ENCODE measurements at places on chromosomes 4 and X.
A peak's percentile ranks its signal among the peaks of the same experiment; 100 is the strongest.

DNA sequence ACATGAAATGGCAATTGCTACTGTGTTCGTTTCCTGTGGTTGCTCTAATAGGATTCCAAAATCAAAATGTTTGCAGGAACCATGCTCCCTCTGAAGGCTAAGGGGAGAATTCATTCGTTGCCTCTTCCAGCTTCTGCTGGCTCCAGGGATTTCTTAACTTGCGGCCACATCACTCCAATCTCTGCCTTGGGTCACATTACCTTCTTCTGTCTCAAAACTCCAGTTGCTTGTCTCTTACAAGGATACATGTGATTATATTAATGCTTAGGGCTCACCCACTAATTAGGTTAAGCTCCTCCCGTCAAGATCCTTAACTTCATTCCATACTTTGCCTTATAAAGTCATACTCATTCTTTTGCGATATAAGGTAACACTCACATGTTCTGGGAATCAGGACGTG lies 208.4 kb downstream of the RBM46 start:
- no peak for DNase-seq

- no peak for DNase-seq
Observed at GRCh38 chr4:144399927-144400326, 246.0 kb upstream of the HHIP start.

GRCh38 chr4:20487446-20487845 lies 212.8 kb upstream of the PACRGL start:
- DNase-seq, result no peak

GRCh38 chrX:140715787-140716186 lies 6.2 kb downstream of the LINC00632 start:
- no peak for DNase-seq

- peak; percentile 66 for DNase-seq
Observed at GRCh38 chr4:1249731-1250526, 999 bp upstream of the CTBP1 start.

- no peak for DNase-seq
Observed at GRCh38 chr4:52112411-52112810, 61.3 kb downstream of the SPATA18 start.

- no peak for DNase-seq
Observed at GRCh38 chr4:118751629-118752323, 66.6 kb downstream of the METTL14 start.

DNA sequence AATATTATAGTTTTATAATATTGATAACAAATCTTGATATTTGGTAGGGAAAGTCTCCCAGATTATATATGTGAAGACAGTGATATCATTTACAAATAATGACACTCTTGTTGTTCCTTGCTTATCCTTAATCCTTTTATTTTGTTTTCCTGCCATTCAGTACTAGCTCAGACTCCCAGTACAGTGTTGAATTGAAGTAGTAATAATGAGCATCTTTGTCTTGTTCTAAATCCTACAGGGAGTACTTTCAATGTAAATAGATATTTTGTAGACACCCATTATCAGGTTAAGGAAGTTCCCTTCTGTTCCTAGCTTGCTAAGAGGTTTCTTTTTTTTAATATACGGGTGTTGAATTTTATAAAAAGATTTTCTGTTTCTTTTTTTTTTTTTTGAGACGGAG lies 33.0 kb downstream of the WWC2 start:
- no peak for DNase-seq

DNA sequence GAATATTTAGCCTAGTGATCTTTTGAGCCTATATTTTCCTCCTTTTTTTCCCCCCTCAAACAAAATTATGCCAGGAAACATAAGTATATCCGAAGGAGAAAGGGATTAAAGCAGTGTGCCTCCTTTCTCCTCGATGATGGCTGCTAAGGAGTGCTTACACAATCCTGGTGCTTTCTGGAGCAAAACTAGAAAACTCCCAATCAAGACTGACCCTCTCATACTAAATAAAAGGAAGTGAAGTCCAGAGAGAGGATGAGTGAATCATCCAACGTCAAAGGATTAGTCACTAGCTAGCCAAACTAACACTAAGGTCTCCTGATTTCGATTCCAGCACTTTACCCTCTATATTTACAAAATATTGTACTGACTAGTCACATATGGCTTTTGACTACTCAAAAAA lies 146.8 kb downstream of the PPP3CA start:
- peak; percentile 98 for DNase-seq

DNA sequence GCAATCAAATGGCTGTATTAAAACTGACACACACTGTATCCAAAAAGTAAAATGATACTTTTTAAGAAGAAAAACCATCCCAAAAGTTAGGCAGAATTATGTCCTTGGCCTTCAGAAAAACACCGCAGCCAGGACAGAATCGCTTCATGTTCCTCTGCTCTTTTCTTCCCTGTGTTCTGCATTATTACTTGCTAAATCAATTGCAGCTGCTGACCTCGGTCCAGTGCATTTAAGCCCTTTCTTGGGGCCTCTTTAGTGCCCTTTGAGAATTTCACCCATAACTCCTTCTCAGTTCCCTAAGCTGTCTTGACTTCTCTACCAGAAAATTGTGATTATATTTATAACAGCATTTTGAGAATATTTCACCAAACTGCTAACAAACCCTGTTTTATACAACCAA lies 696.9 kb downstream of the PCDH7 start:
- no peak for DNase-seq

GRCh38 chr4:165308606-165309005 lies 18.9 kb upstream of the MSMO1 start:
- DNase-seq, result no peak

DNA sequence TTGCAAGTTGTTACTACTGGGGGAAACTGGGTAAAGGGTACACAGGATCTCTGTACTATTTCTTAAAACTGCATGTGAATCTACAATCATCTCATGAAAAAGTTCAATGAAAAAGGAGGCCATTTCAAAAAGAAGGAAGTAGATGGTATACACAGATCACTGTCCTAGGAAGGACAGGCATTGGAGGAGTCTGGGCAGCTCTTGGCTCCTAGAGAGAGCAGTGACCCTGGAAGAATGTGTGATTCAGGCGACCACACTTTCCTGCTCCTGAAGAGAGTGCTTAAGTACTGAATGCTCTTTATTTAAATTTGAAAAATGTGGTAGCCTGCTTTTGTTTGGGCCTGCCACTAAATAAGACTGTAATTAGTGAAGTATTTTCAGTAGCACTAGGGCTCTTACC lies 318.1 kb upstream of the CASK start:
- DNase-seq, result no peak

- peak; percentile 65 for DNase-seq
Observed at GRCh38 chr4:168587411-168588125, 90.7 kb downstream of the PALLD start.

DNA sequence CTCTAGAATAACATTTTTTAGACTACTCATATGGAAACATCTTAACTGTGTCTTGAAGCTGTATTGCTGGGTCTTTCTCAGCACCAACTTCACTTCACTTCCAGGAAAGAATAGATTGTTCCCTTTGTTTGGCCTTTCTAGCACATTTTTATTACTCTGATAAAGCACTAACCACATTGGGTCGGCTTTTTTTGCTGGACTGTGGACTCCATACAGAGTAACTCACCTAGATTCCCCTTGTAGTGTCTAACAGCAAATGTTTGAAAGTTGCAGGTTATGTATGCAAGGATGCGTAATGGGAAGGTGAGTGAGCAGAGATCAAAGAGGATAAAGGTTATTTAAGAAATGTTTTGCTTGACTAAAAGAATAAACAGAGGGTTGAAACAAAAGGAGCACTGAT lies 101.2 kb downstream of the MMRN1 start:
- DNase-seq, result no peak

- no peak for DNase-seq
Observed at GRCh38 chr4:169582706-169583105, 29.7 kb downstream of the NEK1 start.

- no peak for DNase-seq
Observed at GRCh38 chr4:14743172-14743571, 259.1 kb upstream of the CPEB2 start.

- DNase-seq, result no peak
Observed at GRCh38 chr4:113288696-113289095, 239.2 kb downstream of the ANK2 start.

- no peak for DNase-seq
Observed at GRCh38 chr4:95186666-95187065, 362.1 kb downstream of the UNC5C start.

DNA sequence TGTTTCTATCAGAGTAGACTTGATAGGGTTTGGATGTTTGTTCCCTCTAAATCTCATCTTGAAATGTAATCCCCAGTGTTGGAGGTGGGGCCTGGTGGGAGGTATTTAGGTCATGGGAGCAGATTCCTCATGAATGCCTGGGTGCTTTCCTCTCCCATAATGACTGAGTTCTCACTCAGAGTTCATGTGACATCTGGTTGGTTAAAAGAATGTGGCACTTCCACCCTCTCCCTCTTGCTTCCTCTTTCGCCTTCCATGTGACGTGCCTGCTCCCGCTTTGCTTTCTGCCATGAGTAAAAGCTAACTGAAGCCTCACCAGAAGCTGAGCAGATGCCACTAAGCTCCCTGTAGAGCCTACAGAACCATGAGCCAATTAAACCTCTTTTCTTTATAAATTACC lies 47.3 kb upstream of the SRPX start:
- DNase-seq, result peak; percentile 67

DNA sequence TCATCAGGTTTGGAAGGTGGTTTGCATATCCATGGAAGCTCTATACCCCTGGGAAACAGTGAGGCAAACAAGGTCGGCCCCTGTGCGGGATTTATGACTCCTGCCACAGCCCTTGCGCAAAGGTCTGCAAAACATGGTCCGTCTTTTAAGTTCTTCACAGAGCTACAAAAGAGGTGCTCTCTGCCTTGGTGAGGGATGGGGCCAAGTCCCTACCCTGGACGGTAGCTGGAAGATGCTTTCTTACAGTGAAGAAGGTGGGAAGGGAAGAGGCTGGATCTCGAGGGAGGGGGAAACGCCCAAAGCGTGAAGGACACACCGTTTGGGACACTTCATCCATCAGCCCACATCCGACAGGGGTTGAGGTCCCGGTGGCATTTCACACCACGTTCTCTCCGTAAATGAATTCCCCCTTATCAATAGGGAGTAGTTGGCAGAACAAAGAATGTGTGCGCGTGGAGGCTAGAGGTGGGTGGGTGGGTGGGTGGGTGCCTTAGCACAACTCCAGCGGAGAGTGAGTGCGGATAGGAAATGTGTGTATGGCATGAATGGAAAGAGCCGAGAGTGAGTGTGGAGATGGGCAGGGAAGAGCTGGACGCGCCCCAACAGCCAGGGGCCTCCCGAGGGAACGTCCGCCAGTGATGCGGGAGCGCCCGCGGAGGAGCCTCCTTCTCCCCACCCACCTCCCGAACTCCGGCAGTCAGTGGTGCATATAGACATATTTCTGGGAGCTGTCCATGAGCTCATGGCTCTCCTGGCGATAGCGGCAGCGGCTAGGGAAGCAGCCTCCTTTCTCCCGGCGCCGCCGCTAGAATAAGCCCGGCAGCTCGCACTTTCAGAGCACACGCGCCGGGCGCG lies 68.3 kb downstream of the LARP7 start:
- peak; percentile 25 for DNase-seq

DNA sequence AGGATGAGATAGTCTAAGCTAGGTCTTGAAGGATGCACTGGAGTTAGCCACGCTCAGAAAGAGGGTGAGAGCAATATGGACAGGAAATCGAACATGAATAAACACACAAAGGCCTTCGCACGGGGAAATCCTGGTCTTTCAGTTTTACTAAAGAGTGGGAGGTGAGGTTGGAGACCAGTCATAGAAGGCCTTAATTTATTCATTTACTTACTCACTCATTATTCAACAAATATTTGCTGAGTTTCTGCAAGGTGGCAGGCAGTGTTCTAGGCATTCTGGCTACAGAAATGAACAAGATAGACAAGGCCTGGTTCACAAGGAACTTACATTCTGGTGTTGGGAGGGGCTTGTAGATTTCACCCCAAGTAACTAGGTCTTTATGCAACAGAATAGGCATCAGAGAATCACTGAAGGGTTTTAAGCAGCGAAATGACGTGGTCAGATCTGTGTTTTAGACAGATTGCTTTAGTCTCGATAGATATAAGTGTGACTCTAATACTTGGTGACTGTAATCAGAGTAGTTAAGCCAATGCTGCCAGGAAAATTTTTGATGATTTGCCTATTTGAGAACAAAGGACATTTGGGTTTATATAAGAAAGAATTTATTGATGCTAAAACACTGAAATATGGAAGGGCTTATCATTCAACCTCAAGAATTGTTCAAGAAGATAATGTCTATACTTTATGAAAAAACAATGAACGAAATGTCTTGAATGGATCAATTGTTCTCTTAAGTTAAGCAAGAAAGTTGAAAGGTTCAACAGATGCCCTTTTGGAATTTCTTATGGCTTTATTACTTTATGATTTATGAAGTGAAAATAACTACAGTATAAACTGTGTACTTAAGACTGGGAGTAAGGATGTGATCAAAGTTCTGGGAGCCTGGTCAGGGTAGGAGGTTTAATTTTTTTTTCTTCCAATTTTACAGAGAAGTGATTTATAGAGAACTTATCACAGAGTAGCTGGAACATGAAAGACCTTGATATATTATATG lies 184.4 kb upstream of the CASK start:
- no peak for DNase-seq

DNA sequence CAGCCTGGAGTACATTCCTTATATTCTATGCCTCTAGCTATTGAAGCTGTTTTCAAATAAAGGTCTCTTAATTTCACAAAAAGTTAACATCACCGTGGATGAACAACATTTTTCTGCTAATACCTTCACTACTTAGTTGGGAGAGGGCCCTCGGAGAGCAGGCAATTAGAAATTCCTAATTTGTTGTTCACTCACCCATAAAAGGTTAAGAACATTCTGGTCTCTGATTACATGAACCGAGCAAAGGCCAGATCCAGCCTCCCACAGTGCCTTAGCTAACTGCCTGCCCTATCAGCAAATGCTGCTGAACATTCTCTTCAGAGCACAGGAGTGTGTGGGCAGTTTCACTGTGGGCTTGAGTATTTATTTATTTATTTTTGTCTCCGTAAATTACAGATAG lies 36.0 kb upstream of the TTC29 start:
- no peak for DNase-seq

GRCh38 chrX:110138557-110138956 lies 135.6 kb downstream of the TMEM164 start:
- no peak for DNase-seq

- DNase-seq, result peak; percentile 48
Observed at GRCh38 chrX:112851806-112852205, 11.2 kb upstream of the AMOT start.

DNA sequence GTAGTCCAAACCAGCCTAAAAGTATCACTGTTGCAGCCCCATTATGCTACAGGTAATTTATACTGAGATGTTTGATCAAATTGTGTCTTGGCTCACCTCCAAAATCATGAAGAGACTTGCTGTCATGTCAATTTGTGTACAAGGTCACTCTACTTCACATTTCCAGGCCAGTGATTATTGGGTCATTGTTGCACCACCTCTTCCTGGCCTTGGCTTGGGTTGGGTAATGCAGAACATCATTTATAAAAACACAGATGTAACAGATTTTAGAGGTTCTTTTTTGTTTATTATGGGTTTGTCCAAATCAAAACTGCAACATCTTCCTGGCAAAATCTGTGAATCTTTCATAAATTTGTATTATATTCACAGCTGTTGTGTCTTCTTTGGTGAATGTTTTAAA lies 459.5 kb downstream of the ANKRD50 start:
- no peak for DNase-seq

DNA sequence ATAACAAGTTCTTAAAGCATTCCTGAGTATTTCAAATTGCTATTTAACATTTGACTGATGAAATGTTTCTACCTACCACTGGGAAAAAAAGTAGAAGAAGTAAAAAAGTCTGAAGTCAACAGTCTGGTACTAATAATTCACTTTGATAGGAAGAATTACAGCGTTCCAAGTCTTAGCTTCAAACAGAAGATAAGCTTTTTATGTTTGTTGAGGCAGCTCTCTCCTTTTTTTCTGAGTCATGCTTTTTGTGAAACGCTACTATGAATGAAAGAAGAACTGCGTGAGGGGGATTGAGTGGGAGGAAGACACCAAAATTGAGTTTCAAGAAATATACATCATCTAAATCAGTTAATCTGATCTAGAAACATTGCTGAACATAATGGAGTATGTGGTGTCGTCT lies 13.0 kb upstream of the KDR start:
- DNase-seq, result no peak
